Thyroid gland (tissue), 4 donors: ENCODE measurements at places on chromosomes 13 and 19. TPM values are rescaled to one million over a fixed set of nuclear protein-coding genes. Genes with fewer than 3 reads are reported as not detected.
A peak's percentile ranks its signal among the peaks of the same experiment; 100 is the strongest.

GRCh38 chr19:38031423-38031770 lies 124.4 kb downstream of the SIPA1L3 start:
- no peak overlapping the region for H3K4me3 ChIP-seq
- no peaks in the 10 kb centered on the region for H3K27me3 ChIP-seq
- no peak overlapping the region for H3K27ac ChIP-seq
- DNase-seq: no peak
- peaks cover 40% of the 10 kb centered on the region for H3K4me1 ChIP-seq
- H3K36me3 ChIP-seq: no peaks in the 10 kb centered on the region

Gene EXOC3L2
- total RNA-seq: 7.8 TPM

GRCh38 chr13:111314852-111315251 lies 5.6 kb upstream of the TEX29 start:
- DNase-seq: no peak
- no peaks in the 10 kb centered on the region for H3K36me3 ChIP-seq
- no peaks in the 10 kb centered on the region for H3K4me1 ChIP-seq
- no peak overlapping the region for H3K27ac ChIP-seq
- no peak overlapping the region for H3K4me3 ChIP-seq
- no peaks in the 10 kb centered on the region for H3K27me3 ChIP-seq

DNA sequence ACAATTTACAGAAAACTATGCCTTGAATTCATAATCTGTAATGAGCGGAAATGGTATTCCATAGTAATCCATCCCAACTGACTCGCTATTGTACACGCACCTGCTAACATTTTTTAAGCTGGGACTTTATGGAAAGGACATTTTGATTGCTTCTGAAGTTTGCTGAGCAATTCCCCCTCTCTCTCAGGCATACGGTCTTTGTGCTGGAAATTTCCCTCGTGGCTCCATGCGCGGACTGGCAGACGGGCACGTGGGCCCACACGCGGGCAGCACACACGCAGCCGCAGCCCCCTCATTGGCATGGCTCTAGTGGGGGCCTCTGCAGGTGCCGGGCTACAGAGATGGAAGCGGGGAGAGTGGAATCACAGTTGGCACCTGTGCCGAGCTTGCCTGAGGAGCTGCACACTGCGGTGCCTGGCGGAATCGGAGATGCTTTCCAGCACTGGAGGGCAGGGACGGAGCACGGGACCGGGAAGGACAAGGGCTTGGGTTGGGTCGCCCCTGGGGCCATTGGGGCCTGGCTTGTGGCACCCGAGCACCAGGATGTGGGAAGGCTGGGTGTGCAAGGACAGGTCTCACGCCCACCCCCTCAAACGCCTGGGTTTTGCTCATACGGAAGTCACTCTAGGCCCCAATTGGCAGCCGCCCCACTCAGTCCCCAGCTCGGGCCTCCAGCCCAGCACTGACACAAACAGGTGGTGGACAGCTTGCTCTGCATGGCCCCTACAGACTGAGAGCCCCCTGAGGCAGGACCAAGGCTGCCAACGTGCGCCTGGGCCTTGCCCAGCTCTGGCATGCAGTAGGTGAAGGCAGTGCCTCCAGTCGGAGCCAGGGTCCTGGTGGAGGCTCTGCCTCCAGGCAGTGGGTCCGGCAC lies 30.2 kb upstream of the CCNE1 start:
- H3K36me3 ChIP-seq: no peaks in the 10 kb centered on the region
- H3K4me1 ChIP-seq: no peaks in the 10 kb centered on the region
- no peaks in the 10 kb centered on the region for H3K27me3 ChIP-seq

Gene ERFL
- 0.24 TPM for total RNA-seq

GRCh38 chr13:65553096-65553727 lies 1676.9 kb downstream of the PCDH9 start:
- H3K36me3 ChIP-seq: no peaks in the 10 kb centered on the region
- no peak for DNase-seq
- no peaks in the 10 kb centered on the region for H3K27me3 ChIP-seq
- no peak overlapping the region for H3K27ac ChIP-seq
- H3K4me3 ChIP-seq: no peak overlapping the region

GRCh38 chr13:60720590-60720989 lies 323.6 kb downstream of the TDRD3 start:
- no peak overlapping the region for H3K27ac ChIP-seq
- no peaks in the 10 kb centered on the region for H3K4me1 ChIP-seq
- no peak overlapping the region for H3K4me3 ChIP-seq

- DNase-seq: no peak
- no peaks in the 10 kb centered on the region for H3K27me3 ChIP-seq
- H3K4me1 ChIP-seq: no peaks in the 10 kb centered on the region
- H3K36me3 ChIP-seq: no peaks in the 10 kb centered on the region
- H3K4me3 ChIP-seq: no peak overlapping the region
- no peak overlapping the region for H3K27ac ChIP-seq
Measured at GRCh38 chr19:29450812-29451211, 75.0 kb upstream of the VSTM2B start.

GRCh38 chr13:99322297-99323103 lies 15.3 kb upstream of the GPR183 start:
- no peaks in the 10 kb centered on the region for H3K27me3 ChIP-seq
- DNase-seq: no peak
- peaks cover 10% of the 10 kb centered on the region for H3K4me1 ChIP-seq
- H3K36me3 ChIP-seq: peaks cover 3% of the 10 kb centered on the region
- no peak overlapping the region for H3K4me3 ChIP-seq

DNA sequence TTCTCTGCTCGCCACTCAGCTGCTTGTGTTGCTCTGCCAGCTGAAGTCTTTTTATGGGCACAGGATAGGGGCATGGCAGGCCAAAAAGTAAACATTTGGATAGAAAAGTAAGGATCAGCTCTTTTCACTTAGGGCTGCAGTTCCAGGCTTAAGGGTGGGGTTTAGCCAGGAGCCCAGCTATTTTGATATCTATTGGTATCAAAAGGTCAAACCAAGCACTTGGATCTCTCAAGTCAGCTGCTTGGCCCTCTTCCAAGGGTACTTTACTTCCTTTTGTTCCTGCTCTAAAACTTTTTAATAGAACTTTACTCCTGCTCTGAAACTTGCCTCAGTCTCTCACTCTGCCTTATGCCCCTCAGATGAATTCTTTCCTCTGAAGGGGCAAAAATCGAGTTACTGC lies 55.7 kb upstream of the ABCC4 start:
- no peaks in the 10 kb centered on the region for H3K4me1 ChIP-seq
- DNase-seq: no peak
- no peaks in the 10 kb centered on the region for H3K27me3 ChIP-seq
- H3K27ac ChIP-seq: no peak overlapping the region

- H3K27me3 ChIP-seq: no peaks in the 10 kb centered on the region
- no peaks in the 10 kb centered on the region for H3K4me1 ChIP-seq
- H3K4me3 ChIP-seq: no peak overlapping the region
- no peaks in the 10 kb centered on the region for H3K36me3 ChIP-seq
- no peak for DNase-seq
Measured at GRCh38 chr13:111541752-111542529, 221.5 kb downstream of the TEX29 start.

Gene SHISA7
- total RNA-seq: not detected

Gene ARHGAP45
- total RNA-seq: 14.8 TPM

DNA sequence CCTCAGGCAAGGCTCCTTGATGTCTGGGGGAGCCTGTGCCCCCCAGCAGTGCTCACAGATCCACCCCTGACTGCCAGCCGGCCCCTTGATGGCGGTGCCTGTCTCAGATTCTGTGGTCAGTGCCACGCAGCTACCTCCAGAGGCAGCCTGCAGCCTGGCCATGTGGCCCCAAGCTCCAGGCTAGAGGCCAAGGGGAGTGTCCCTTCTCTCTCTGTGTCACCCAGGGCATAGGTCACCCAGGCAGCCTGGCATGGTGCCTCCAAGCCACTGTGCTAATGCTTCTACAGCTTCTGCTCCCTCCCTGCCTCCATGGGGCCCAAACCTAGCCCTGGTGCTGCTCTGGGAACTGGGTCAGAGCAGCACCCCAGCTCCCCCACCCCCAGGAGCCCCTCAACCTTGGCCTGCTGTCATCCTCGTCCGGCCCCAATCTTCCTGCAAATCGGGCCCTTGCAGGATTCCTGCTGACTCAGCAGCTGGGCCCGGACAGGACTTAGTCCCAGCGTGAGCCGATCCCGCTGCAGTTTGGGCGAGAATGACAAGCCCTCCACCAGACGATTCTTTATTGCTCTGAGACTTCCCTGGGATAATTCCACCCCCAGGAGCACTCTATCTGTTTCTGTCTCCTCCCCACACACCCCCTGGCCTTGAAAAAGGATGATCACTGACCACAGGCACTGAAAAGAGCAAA lies 2.8 kb upstream of the ARL11 start:
- H3K27me3 ChIP-seq: no peaks in the 10 kb centered on the region
- no peak for DNase-seq
- no peak overlapping the region for H3K4me3 ChIP-seq
- no peaks in the 10 kb centered on the region for H3K36me3 ChIP-seq
- no peaks in the 10 kb centered on the region for H3K4me1 ChIP-seq

Gene KLK3
- total RNA-seq: not detected

Gene PLPPR3
- total RNA-seq: not detected

DNA sequence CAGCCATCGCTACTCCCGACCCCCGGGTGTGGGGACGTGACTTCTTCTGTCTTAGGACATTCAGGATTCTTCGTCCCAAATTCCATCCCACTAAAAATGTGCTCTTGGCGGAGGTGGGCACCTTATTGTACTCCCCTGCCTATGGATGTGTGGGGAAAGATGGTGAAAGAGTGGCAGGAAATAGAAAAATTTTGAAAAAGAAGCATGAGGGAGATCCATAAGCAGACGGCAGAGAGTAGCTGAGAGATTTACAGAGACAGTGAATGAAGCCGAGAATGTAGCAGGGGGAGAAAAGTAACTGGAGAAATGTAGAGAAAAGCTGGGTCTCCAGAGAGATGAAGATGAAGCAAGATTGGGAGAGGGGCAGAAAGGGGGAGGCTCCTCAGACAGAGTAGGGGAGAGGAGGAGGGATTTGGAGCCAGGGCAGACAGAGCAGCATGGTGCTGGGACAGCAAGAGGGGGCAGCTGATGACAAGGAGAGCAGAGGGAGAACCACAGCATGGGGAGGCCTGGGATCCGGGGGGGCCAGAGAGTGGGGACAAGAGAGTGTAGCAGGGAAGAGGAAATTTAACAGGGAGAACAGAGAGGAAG lies 843 bp downstream of the ZNF610 start:
- peak overlapping the region; percentile 64 for H3K4me3 ChIP-seq
- DNase-seq: no peak
- H3K4me1 ChIP-seq: peaks cover 6% of the 10 kb centered on the region
- no peaks in the 10 kb centered on the region for H3K27me3 ChIP-seq
- no peak overlapping the region for H3K27ac ChIP-seq

GRCh38 chr13:65011378-65011777 lies 2218.8 kb downstream of the PCDH9 start:
- no peaks in the 10 kb centered on the region for H3K27me3 ChIP-seq
- no peak for DNase-seq
- H3K36me3 ChIP-seq: no peaks in the 10 kb centered on the region
- no peak overlapping the region for H3K27ac ChIP-seq
- no peak overlapping the region for H3K4me3 ChIP-seq

Gene MEGF8
- total RNA-seq: 34.1 TPM

Gene SHFL
- total RNA-seq: 34.5 TPM

Gene ZNF613
- 18.9 TPM for total RNA-seq

DNA sequence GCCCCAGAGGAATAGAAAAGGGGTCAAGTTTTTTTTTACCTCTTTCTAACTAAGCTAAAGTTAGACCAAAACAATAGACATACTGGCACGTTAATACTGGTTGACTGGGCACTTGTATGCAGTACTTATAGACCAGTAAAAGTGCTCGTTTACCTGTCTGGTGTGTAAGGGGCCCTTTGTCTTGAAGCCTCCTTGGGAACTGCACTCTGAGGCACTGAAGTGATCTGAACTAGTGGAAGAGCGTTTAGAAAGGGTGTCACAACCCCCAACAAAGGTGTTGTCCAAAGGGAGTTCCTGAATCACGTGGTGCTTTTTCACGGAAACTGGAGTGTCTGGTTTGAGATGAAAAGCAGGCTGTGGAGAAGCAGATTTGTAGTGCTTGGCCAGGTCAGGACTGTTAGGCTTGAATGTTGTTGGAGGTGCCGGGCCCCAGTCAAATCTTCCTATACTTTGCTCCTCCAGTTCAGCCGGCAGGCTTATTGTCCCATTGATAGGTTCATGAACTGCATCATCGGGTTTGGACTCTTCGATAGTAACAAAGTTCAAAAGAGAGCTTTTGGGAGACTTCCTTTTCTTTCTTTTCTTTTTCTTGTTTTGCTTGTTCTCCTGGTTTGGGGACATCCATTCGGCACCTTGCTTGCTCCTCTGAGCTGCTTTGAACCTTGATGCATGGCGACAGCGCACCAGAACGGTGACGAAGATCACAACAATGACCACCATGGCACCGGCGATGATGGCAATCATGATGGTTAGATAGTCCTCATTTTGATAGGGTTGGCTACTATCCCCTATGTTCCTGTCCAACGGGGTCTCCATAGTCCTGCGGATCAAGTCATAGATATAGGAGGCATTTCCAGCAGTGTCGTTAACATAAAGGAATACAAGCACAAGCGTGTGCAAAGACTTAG lies 4.6 kb downstream of the PCDH9 start:
- no peak overlapping the region for H3K27ac ChIP-seq
- H3K36me3 ChIP-seq: no peaks in the 10 kb centered on the region
- DNase-seq: peak; percentile 25
- H3K4me3 ChIP-seq: no peak overlapping the region
- peaks cover 8% of the 10 kb centered on the region for H3K4me1 ChIP-seq
- no peaks in the 10 kb centered on the region for H3K27me3 ChIP-seq

GRCh38 chr13:30140973-30141372 lies 166.4 kb downstream of the KATNAL1 start:
- no peak overlapping the region for H3K4me3 ChIP-seq
- H3K36me3 ChIP-seq: no peaks in the 10 kb centered on the region
- H3K27ac ChIP-seq: no peak overlapping the region
- peaks cover 17% of the 10 kb centered on the region for H3K4me1 ChIP-seq
- DNase-seq: no peak
- no peaks in the 10 kb centered on the region for H3K27me3 ChIP-seq

- H3K4me1 ChIP-seq: peaks cover 5% of the 10 kb centered on the region
- H3K27ac ChIP-seq: no peak overlapping the region
- H3K4me3 ChIP-seq: no peak overlapping the region
- no peaks in the 10 kb centered on the region for H3K27me3 ChIP-seq
Measured at GRCh38 chr19:37864501-37864900, 41.9 kb downstream of the WDR87 start.

Gene CBY2
- total RNA-seq: not detected

GRCh38 chr19:7699417-7700401 lies 2.2 kb downstream of the FCER2 start:
- no peak overlapping the region for H3K27ac ChIP-seq
- no peak for DNase-seq
- no peaks in the 10 kb centered on the region for H3K4me1 ChIP-seq
- H3K36me3 ChIP-seq: no peaks in the 10 kb centered on the region

DNA sequence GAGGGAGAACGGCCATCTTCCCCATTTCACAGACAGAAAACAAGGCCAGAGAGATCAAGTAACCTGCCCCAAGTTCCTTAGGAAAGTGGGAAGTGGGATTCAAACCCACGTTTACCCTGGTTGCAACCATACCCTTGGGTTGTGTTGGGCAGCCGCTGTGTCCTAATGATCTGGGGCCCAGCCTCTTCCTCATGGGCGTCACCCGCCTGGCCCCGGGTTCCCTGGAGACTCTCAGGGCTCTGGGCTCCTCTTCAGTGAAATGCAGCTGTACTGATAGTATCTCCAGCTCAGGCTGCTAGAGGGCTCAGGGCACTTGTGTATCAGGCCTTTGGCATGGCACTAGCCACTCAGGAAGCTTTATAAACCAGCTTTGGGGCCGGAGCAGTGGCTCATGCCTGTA lies 9.8 kb downstream of the TMED1 start:
- H3K27ac ChIP-seq: no peak overlapping the region
- H3K4me3 ChIP-seq: no peak overlapping the region
- H3K4me1 ChIP-seq: no peaks in the 10 kb centered on the region
- H3K36me3 ChIP-seq: peaks cover 53% of the 10 kb centered on the region
- DNase-seq: no peak
- no peaks in the 10 kb centered on the region for H3K27me3 ChIP-seq

GRCh38 chr19:28427376-28428083 lies 785.4 kb downstream of the UQCRFS1 start:
- no peak overlapping the region for H3K27ac ChIP-seq
- H3K4me1 ChIP-seq: no peaks in the 10 kb centered on the region
- H3K27me3 ChIP-seq: no peaks in the 10 kb centered on the region
- no peak overlapping the region for H3K4me3 ChIP-seq
